ENCODE measurements at places on chromosomes 16 and 17.

DNA sequence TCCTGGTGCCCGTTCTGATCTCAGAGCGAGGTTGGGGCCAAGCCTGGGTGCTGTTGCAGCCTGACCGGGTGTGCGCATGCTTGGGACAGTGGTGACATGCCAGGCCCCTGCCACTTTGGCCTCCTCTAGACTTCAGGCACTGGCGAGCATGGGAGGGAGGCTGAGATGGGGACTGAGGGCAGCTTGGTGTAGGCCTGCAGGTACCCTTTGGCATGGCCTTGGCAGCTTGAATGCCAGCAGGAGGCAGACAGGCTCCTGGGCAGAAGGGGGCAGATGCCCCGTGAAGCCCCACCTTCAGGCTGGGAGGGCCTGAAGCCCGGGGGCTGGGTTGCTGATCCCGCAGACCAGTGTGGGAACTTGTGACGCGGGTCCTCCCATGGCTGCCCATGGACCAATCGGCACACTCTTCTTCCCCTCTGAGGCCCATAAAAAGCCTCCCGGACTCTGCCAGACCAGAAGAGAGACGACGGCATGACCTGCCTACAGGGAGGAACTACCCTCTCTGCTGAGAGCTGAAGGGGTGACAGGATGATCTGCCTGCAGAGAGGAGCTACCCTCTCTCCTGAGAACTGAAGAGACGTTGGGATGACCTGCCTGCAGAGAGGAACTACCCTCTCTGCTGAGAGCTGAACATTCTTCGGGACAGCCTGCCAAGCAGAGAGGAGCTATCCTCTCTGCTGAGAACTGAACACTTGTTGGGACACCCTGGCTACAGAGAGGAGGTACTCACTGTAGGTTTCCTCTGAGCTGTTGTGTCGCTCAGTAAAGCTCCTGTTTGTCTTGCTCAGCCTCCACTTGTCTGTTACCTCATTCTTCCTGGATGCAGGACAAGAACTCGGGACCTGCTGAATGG lies 17.5 kb downstream of the RHOT1 start:
- no peak for DNase-seq

GRCh38 chr17:46875849-46876352 lies 24.5 kb downstream of the WNT9B start:
- no peak for DNase-seq

DNA sequence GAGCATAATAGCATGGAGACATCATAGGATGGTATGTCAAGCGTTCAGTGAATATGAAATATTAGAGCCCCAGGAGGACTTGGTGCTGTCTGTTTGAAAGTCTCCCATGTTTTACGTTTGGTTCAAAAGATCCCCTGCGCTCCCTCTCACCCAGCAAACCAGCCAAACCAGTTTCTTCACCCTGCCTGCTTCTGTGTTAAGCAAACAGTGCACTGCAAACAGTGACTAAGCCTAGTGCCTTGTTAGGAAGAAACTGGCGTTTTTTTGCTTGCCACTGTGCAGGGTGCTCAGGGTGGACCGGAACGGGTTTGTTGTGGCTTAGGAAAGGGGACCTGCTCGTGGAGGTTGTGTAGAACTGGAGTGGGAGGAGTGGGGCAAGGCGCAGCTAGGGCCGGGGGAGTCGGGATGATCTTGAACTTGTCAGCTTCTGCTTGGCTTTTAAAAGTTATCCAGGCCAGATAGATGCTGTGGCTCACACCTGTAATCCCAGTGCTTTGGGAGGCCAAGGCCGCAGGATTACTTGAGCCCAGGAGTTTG lies 7.7 kb downstream of the CDH1 start:
- DNase-seq = no peak

- DNase-seq = no peak
These were observed 93.5 kb downstream of the GOSR1 start for GRCh38 chr17:30570596-30571265.

DNA sequence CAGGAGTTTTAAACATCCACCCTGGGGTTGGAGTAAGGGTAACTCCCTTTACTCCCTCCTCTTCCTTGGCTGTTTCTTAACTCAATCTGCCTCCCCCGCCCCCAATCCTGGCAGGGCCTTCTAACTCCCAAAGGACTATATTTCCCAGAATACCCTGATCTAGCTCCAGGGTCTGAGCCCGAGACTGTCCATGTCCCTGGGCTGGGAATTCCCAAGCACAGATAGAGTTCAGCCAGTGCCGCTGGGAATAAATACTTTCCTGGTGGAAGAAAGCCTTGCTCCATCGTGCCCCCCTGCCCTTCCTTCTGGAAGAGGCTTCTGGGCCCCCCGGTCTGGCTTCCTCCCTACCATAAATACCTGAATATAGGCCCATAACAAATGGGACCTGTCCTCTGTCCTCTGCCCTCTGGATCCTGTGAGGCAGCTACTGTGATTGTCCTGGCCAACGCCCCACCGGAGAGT lies 10.2 kb downstream of the BAHCC1 start:
- no peak for DNase-seq

- no peak for DNase-seq
These were observed 10.9 kb upstream of the GGA2 start for GRCh38 chr16:23521037-23521743.

DNA sequence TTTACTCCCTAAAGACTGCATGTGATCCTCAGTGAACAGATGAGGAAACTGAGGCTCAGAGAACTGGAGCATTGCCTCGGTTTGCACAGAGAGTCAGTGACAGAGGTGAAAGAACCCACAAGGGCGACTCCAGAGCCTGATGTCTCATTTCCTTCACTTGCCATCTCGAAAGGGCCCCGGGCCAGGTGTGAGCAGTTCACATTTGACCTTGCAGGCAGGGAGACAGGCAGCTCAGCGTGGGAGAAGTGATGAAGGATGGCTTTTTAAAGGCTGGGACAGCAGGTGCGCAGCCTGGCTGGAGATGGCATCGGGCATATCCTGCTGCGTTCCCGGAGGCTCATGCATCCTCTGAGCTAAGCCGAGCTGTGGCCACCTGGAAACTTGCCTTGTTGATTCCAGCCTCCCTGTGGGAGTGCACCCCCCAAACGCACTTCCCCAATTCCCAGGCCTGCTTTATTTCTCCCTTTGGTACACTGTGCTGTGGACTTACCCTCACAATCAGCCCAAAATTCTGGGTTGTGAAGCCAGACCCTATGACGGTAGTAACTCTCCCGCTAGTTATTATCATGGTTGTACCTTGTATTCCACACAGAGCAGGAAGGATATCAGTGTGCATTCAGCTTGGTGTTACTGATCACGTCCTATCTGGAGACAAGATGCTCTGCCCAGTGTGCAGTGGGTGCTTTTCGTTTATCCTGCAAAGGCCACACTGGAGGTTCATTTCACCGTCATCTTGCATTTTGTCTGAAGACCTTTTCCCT lies 753.2 kb upstream of the EEF2KMT start:
- DNase-seq = no peak

DNA sequence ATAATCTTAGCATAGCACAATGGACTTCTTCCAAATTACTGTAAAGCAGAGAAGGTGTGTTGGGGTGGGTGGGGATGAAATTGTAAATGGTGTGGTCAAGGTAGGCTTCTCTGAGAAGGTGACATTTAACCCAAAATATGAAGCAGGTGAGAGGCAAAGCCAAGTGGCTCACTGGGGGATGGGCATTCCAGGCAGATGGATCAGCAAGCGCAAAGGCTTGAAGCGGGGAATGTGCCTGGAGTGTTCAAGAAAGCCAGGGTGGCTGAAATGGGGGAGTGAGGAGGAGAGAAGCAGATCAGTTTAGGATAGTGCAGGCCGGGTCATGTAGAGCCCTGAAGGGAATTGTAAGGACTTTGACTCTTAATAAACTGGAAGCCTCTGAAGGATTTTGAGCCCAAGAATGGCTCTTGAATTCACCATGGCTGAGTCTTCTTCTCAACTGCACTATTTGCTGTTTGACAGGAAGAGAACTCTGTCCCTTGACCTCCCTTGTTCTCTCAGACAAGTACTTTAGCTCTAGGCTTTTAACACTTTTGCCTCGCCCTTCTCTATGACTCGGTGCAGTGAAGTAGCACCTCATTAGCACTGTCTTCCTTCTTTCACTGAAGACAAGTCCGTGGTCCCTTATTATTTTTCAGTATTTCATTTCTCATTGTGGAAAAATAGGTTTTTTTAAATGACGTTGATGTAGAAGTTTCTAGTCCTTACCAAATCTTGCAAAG lies 14.7 kb downstream of the CACNG3 start:
- no peak for DNase-seq

DNA sequence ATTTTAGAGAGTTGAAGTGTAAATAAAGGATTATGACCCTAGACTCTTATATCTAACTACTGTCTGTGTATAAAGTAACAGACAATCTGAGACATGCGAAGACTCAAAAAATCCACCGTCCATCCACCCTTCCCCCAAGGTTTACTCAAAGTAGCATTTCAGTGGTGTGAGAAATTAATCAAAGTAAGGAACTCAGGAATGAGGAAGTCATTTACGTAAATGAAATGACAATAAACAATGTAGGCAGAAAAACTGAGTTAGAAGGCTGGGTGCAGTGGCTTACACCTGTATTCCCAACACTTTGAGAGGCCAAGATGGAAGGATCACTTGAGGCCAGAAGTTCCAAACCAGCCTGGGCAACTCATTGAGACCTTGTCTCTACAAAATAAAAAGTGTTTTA lies 19.8 kb upstream of the NTN1 start:
- no peak for DNase-seq

GRCh38 chr17:5434984-5435383 lies 4.0 kb downstream of the C1QBP start:
- DNase-seq = no peak

DNA sequence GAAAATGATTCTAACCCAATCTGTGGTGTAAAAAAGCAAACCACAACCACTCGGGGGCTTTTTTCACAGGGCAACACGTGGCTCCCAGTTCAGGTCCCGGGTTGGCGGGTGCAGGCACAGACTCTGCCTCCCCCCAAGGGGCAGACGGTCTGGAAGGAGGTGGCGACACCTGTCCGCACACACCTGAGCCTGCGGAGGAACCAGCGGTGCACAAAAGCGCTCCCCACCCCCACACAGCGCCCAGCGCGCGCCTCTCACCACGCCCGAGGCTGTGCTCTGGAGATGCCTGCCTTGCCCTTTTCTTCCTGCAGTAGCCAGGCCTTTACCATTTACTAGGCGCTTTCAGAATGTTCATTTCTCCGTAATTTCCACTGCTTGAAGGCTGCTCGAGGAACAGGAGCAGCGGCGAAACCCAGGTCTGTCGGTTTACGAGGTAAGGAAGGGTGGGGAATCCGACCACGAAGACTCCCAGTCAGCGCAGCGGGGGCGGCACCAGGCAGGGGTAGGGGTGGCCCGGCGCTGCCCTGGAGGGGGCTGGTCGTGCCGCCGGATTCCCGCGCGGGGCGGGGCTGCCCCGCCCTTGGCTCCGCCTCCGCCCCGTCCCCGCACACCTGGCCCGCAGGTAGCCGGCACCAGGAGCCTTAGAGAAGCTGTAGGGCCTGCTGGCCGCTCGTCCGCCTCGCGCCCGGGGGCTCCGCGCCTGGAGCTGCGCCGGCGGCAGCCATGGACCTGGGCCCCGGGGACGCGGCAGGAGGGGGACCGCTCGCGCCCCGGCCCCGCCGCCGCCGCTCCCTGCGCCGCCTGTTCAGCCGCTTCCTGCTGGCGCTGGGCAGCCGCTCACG lies at the start of gene USP43:
Gene USP43, plus strand, starts transcription at position 608 of the 842 bp plus-strand sequence. Its CDS starts 116 bp downstream, at position 724.
- no peak for DNase-seq

DNA sequence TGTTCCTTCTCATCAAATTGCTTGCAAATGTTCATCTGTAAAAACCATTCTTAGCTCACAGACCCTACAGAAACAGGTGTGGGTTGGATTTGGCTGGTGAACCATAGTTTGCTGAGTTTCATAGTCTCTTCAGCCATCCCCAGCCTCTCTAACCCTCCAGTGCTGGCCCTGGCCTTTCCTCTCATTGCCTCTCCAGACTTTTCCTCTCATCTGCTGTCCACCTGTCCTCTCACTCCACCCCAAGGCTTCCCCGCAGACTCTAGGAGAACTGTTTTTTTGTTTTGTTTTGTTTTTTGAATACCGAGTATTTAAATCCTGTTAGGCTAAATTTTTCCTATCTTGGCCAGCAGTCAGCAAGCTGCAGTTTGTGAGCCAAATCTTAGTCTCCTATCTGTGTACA lies 41.1 kb downstream of the MEOX1 start:
- no peak for DNase-seq

DNA sequence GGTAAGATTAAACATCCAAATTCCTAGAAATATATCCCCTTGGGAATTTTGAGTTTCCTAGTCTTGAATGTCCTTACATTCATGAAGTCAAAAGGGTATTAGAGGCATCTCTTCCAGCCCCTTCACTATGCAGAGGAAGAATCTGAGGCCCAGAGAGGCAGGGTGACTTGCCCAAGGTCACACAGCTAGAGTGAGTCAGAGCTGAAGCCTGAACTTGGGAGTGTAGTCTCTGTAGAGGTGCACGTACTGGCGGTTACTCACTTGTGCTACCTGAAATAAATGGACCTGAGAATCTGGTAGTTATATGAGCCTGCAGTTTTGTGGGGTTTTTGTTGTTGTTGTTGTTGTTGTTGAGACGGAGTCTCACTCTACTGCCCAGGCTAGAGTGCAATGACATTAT lies 164.0 kb downstream of the XYLT1 start:
- no peak for DNase-seq

GRCh38 chr16:74841904-74842303 lies 67.3 kb upstream of the FA2H start:
- DNase-seq = no peak

DNA sequence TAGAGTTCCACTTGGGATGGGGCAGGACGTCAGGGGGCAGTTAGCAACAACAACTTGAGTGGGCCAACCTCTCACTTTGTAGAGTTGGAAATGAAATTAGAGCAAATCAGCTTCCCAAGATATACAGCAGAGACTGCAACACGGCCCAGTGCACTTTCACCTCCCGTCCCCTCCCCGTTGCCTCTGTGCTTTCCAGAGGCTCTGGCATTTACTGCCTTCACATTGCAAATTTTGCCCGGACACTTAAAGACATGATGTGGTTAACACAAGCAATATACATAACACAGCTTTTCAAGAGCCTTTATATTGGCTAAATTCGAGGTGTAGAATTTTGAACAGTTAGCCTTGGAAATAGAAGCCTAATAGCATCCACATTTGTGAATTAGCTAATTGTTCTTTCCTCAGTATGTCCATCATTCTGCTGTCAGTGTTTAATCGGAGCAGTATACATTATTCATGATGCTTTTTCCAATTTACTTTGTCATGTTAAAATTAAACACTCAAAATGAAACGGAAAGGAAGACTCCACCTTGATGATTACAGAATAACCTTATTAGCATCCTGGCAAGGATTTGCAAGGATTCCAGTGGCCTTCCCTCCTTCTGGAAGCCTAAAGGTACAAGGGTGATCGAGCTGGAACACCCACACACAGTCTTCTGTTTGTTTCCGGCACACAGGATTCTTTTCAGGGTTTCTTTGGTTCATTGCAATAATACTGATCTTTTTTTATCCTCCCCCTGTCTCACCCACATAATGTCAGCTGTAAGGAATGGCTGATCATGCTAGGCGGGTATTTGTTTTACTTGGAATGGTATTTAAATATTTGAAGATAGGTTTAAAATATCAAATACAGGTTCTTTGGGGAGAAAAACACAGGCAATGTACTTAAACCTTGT lies 190.9 kb upstream of the CACNG5 start:
- DNase-seq = no peak
